ENCODE measurements at places on chromosomes 13 and 19.

- DNase-seq: no peak
These were observed 192.1 kb upstream of the TSC22D1 start for GRCh38 chr13:44768239-44768638.

DNA sequence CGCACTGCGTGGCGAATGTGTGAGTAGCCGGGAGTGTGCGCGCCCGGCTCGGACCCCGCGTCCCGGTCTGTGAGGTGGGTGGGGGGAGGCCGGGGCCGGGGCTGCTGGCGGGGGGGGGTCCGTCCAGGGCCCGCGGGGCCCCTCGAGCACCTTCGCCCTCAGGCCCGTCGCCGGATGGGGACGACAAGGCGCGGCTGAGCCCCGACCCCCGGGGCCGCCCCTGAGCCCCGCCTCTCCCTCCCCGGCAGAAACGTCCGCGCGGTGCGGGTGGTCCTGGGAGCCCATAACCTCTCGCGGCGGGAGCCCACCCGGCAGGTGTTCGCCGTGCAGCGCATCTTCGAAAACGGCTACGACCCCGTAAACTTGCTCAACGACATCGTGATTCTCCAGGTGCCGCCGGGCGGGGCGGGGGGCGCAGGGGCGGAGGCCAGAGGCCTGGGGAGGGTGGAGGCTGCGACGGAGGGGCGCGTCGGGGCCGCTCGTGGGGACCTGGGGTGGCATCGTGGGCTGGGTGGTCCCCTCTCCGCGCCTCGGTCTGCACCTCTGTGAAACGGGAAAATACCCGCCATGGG, 997 bp downstream of the ELANE start:
- DNase-seq: no peak

DNA sequence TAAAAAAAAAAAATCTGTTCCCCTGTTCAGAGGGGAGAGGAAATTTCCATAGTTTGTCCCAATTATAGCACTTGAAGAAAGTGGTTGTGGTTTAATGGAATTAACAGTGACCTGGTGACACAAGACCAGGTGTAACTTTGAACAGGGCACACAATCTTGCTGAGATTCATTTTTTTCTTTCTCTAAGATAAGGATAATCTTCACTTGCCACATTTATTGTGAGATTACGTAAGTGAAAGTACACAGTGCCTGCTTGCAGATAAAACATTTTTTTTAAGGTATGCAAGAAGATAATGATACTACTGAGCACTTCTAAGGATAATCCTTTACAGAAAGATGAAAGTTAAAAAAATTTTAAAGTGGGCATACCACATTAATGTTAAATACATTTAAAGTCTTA, 448.1 kb downstream of the DIAPH3 start:
- no peak for DNase-seq

GRCh38 chr13:60150538-60150937, 13.2 kb downstream of the DIAPH3 start:
- no peak for DNase-seq

DNA sequence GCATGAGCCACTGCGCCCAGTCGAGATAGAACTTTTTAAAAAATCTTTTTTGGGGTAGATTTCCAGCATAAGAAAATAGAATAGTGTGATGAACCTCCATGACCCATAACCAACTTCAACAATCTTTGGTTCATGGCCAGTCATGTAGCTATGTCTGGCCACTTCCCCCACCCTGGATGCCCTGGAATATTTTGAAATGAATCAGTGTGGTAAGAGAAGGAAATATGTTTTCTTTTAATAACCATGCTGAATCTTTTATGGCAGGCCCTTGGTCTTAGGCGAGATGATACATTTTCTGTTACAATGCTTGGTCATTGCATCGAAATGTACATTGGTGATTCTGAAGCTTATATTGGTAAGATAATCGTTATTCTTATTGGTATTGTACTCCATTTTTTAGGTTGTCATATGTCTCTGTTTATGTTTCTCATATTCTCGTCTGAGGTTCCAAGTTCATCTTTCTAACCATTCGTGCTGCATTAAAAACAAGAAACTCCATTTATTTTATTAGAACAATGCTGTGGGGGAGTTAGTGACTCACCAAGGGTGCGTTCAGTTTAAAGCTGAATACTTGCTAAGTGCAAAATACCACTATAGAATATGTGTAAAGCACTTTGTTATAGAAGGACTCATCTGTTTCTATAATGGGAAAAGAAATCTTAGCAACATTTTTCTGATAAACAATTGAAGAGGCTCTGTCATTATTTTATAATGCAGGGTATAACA, 16.4 kb upstream of the UPF3A start:
- DNase-seq: peak; percentile 23

DNA sequence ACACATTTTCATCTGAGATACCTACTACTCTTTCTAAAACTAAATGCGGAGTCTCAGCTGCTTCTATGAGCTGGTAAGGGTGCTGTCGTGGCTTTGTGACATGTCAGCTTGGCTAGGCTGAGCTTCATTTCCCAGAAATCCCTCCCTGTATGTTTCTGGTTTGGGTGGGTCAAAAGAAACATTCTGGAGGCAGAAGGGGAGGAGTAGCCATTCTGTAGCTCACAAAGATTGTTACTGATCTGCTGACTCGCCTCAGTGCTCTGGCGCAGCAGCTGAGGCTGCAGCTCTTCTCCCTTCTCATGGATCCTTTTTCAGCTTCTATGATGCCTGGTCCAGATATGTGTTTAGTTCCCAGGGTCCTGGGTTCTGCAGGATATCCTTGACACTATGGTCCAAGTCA, 114.7 kb downstream of the RAP2A start:
- no peak for DNase-seq

DNA sequence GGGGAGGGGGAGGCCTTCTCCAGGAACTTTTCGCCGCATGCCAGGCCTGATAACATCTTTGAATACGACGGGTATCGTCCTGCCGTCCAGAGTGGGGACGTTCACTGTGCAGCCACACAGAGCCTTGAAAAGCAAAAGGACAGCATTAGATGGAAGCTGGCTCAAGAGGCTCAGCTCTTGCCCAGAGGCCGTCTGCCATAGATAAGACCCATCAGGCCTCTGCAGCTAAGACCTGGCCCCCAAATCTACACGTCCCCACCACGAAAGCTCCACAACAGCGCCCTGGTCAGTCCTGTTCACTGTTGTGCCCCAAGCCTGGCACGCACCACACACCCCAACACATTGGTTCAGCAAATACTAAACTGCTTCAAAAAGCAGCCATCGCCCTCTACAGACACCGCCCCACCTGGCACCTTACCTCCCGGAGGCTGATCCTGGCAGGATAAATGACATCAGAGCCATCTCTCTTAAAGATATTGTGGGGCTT, 2.1 kb downstream of the DNAJB1 start:
- DNase-seq: no peak

DNA sequence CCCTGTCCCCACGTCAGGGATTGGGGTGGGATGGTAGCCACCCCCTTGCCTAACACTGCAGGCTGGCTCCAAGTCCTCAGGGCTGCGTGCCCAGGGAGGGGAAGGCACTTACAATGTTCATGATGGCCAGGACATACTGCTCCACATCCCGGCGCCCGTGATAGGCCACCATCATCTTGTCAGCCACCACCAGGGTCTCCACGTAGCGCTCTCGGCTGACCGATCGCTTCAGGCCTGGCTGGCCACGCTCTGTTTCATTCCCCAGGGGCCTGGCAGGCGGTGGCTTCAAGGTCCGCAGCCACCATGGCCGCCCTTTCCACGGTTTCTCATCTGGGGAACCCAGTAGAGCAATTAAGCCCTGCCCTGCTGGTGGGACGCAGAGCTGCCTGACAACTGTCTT, 9.7 kb downstream of the ADAMTS10 start:
- DNase-seq: no peak

GRCh38 chr13:110874508-110874960, 40.3 kb downstream of the ANKRD10 start:
- DNase-seq: peak; percentile 32

GRCh38 chr19:12156223-12157058, at the start of gene ZNF625:
TSS of gene ZNF625 (minus strand) at chr19:12156734. CDS start at chr19:12156558, 176 bp downstream.
- peak; percentile 56 for DNase-seq

All from skeletal muscle cell (primary cell).